ENCODE measurements at places on chromosomes 6 and 20.

GRCh38 chr6:92667843-92668242, 751.5 kb downstream of the EPHA7 start:
- no peak for DNase-seq

DNA sequence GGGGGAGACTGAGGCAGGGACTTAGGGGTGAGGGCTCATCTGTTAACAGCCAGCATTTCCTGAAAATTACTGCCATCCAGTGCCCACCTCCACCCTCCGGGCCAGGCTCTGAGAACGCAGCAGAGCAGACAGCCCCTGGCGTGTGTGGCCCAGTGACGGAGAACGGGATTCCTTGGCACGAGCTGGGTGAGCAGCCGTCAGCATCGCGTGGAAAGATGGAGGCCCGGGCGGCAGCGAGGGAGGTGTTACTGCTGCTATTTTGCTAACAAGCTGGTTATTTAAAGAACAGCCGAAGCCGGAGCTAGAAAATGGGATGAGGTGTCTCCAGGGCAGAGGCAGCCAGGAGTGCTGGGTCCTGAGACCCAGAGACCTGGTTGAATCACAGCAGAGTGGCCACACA, 62.7 kb downstream of the DLGAP4 start:
- DNase-seq = no peak

DNA sequence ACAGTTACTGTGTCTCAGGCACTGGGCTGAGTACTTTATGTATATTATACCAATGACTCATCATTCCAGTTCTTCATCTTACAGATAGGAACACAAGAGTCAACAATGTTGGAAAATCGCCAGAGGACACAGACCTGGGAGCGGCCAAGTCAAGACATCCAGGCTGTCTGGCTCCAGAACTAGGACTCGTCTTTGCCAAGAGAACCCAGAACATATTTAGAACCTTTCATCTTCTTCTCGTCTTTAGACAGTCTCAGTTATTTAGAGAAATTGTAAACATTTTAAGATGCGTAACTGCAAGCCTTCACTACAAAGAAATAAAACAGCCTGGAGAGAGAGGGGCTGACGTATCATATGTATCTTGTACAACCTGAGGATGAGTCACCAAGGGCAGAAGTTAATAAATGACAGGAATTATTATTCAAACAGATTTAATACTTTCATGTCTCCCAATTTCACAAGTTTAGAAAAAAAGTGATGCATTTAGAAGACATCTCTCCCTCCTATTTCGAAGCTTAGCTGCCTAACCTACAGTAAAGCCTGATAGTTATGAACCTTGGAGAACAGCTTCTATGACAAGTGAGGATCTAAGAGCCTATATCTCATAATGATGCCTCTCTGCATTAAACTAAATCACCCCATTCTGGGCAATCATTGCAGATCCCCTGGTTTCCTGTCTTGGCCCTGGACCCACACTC, 43.4 kb downstream of the SLC22A3 start:
- DNase-seq = no peak

- DNase-seq = no peak
These were observed 32.6 kb downstream of the TM9SF4 start for GRCh38 chr20:32142088-32142487.

DNA sequence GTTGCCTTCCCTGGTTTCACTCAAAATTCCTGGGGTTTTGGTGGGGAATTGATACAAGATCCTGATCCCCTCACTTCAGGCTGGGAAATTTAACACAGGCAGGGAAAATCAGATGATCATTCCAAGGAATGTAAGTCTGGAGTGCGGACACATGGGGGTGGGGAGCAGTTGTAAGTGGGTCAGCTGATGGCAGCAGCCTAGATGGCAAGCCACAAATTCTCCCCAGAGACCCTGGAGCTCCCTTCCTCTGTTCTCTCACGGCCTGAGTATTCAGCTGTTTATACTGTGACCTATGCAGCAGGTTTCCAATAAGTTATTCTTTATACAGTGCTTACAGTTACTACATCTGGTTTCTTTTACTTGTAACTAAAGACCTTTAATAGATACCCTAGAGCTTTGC, 144.9 kb downstream of the SH3BGRL2 start:
- DNase-seq = peak; percentile 15

GRCh38 chr6:11492464-11493290, 44.9 kb upstream of the TMEM170B start:
- DNase-seq = no peak

DNA sequence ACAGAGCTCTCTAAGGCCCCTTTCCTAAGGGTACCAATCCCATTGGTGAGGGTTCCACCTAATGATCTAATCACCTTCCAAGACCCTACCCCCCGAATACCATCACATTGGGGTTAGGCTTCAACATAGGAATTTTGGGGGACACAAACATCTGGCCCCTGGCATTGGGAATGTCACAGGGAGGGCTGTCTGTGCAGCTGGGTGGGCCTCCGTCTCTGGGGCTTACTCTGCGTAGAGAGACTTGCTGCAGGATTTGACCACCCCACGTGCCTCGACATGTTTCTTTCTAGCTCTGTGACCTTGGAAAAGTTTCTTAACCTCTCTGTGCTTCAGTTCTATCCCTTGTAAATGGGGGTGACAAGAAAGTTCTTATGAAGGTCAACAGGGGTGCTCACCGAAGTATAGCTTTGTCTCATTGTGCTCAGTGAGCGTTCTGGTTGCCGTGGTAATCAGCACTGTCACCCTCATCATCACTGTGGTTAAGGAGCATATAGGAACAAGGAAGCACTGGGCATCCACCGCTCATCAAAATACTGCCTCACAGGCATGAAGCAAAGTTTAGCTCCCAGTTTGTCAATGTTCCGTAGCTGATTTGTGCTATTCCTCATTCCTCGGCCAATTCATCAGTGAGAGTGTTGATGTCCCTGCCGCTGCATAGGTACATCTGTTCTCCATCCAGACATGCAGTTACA, 152.8 kb downstream of the SYCP2 start:
- DNase-seq = no peak

GRCh38 chr20:9616455-9616805, 102.0 kb downstream of the LAMP5 start:
- no peak for DNase-seq

DNA sequence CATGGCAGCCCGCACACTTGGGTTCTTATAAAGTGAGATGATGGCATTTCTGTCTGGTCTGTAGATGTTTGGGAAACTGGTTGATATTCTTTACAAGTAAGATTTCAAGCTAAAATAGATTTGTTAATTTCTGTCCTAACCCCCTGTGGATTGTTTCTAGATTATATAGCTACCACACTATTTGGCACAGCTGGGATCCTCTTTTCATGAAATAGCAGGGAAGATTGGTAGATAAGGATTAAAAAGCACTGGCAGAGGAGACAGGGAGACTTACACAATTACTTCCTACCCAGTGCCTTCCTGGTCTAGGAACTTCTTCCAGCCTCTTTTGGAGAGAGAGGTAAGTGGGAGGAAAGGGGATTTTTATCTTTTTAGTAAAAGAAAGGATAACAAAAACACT, 13.2 kb upstream of the ATXN1 start:
- no peak for DNase-seq

GRCh38 chr6:162777091-162777490, 49.3 kb downstream of the PACRG start:
- no peak for DNase-seq

GRCh38 chr6:34701199-34701598, 4.6 kb upstream of the ILRUN start:
- DNase-seq = no peak

- DNase-seq = no peak
These were observed 14.2 kb upstream of the HLA-DRB1 start for GRCh38 chr6:32603888-32604287.

GRCh38 chr20:17878912-17879602, 89.5 kb downstream of the SNX5 start:
- no peak for DNase-seq

- no peak for DNase-seq
These were observed 23.9 kb upstream of the NAA20 start for GRCh38 chr20:19992996-19993908.

DNA sequence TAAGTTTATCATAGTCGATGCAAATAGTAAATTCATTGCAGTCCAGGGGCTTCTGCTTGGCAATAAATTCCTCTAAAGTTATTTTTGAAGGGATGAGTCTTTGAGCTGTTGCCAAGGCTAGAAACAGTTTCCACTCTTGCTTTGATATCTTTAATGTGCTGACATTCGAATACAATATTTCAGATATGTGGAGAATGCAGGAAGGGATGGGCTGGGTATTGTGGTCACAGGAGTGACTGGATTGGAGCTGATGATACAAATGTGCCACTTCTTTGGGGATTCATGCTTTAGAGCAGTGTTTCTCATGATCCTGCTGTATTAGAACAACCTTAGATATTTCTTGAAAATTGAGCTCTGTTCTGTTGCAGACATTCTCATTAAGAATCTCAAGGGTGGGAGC, 139.0 kb downstream of the PRDM13 start:
- no peak for DNase-seq

GRCh38 chr6:96089173-96089572, 73.4 kb downstream of the FUT9 start:
- peak; percentile 12 for DNase-seq

- peak; percentile 45 for DNase-seq
These were observed 88.4 kb downstream of the HACE1 start for GRCh38 chr6:104771258-104771832.

Data from NCI-H1417 (cell line).